Mesothelial cell of epicardium (in vitro differentiated cells): ENCODE measurements at places on chromosomes 7 and 10. TPM values are rescaled to one million over a fixed set of nuclear protein-coding genes. Genes with fewer than 3 reads are reported as not detected.

The TAS2R41 gene
- not detected in 3 replicates for total RNA-seq

The ATP6V0A4 gene
- 0.56 to 0.73 TPM in 2 of 3 replicates, not detected in the other for total RNA-seq

The LRRD1 gene
- 0.42 to 0.51 TPM (median 0.50 TPM) in 3 replicates for total RNA-seq

The TUBB8 gene
- 0.33 to 0.67 TPM (median 0.41 TPM) in 3 replicates for total RNA-seq

The STAG3 gene
- 0.94 to 1.9 TPM (median 1.4 TPM) in 3 replicates for total RNA-seq

The PTPRE gene
- total RNA-seq, result 2.0 to 2.6 TPM (median 2.1 TPM) in 3 replicates

The CADPS2 gene
- 1.9 to 2.7 TPM (median 2.3 TPM) in 3 replicates for total RNA-seq

The RBP3 gene
- not detected in 3 replicates for total RNA-seq

The AHR gene
- total RNA-seq, result 45.6 to 49.7 TPM (median 48.0 TPM) in 3 replicates

The MCU gene
- 44.6 to 51.4 TPM (median 50.0 TPM) in 3 replicates for total RNA-seq

The WNT8B gene
- total RNA-seq, result 0.60 to 0.95 TPM (median 0.69 TPM) in 3 replicates

The SKIDA1 gene
- total RNA-seq, result 9.7 to 10.4 TPM (median 9.7 TPM) in 3 replicates

The NUPR2 gene
- total RNA-seq, result not detected in 3 replicates

The TSPAN15 gene
- 17.7 to 20.9 TPM (median 19.7 TPM) in 3 replicates for total RNA-seq

The PGAM2 gene
- total RNA-seq, result 0.99 to 1.7 TPM (median 1.2 TPM) in 3 replicates

The EMX2 gene
- total RNA-seq, result 2.0 to 3.0 TPM (median 2.8 TPM) in 3 replicates

The CLCN1 gene
- 0.07 to 0.16 TPM (median 0.11 TPM) in 3 replicates for total RNA-seq

The ADARB2 gene
- total RNA-seq, result 0.29 to 0.38 TPM (median 0.32 TPM) in 3 replicates

The LLCFC1 gene
- total RNA-seq, result not detected in 3 replicates

The SNX8 gene
- 35.3 to 42.6 TPM (median 41.2 TPM) in 3 replicates for total RNA-seq

The SLC29A4 gene
- total RNA-seq, result 33.6 to 37.9 TPM (median 33.9 TPM) in 3 replicates

The FAM25C gene
- total RNA-seq, result not detected in 3 replicates

The SPDYE6 gene
- total RNA-seq, result not detected in 3 replicates

The TMEM184A gene
- total RNA-seq, result 4.3 to 5.0 TPM (median 5.0 TPM) in 3 replicates
